ENCODE measurements at places on chromosomes 7 and 10.

GRCh38 chr10:89582022-89582421 is 46.6 kb upstream of the SLC16A12 start:
- no peak for DNase-seq

DNA sequence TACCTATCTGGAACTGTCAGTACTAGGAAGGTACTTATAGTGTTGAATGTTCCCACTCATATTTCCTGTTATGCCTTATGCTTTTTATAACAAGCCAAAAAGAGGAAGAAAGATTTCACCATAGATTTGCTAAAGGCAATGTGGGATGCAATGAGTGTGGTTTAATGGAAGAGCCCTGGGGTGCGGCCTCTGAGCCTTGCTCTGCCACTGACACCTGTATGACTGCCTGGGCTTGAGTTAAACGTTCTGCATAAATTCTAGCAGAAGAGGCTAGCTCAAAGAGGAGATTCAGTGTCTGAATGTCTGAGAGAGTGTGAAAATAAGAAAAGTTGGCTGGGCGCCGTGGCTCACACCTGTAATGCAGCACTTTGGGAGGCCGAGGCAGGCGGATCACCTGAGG is 143.8 kb downstream of the TPST1 start:
- no peak for DNase-seq

GRCh38 chr7:12927635-12928434 is 240.4 kb downstream of the ARL4A start:
- DNase-seq = no peak

- DNase-seq = no peak
These were observed 425.7 kb upstream of the GALNT17 start for GRCh38 chr7:70706204-70706603.
